COLO829 (cell line): ENCODE measurements at places on chromosomes 3 and 15.

DNA sequence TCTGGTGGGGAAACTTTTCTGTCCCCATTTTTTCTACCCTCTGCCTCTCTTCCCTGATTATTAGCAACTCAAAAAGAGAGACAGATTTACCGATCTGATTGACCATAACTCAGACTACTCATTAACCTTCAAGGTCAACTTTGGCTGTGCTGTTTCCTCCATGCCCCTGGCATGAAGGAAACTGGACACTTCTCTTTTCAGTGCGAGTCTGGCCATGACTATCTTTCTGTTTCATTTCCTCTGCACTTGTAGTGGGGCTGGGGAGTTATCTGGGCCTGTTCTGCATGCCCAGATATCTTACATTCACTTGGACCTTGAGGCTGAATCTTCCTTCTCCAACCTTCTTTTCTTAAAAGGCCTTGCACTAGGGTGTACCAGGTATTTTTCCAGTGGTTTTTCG, 76.9 kb upstream of the SLCO2A1 start:
- DNase-seq, result no peak

- peak; percentile 28 for DNase-seq
Measured at GRCh38 chr3:115697263-115698053, 74.1 kb downstream of the GAP43 start.

GRCh38 chr3:189210251-189210770, 38.5 kb downstream of the TPRG1 start:
- no peak for DNase-seq

DNA sequence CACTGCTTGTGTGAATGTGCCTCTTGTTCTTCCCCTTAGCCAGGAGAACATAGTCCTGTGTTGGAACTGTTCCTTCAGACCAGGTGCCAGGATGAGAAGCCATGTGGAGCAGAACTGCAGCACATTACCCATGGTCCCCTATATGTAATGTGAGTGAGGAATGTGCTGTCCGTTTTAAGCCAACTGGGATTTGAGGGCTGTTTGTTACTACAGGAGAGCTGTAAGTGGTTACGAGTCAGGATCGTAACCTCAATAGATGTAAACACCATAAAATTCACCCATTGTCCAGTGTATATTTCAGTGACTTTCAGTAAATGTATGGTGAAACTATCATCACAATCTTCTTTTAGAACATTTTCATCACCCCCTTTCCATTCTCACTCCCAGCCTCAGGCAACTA, 10.1 kb upstream of the SCAP start:
- no peak for DNase-seq

- peak; percentile 63 for DNase-seq
Measured at GRCh38 chr3:79086514-79086913, 681.3 kb downstream of the ROBO1 start.

DNA sequence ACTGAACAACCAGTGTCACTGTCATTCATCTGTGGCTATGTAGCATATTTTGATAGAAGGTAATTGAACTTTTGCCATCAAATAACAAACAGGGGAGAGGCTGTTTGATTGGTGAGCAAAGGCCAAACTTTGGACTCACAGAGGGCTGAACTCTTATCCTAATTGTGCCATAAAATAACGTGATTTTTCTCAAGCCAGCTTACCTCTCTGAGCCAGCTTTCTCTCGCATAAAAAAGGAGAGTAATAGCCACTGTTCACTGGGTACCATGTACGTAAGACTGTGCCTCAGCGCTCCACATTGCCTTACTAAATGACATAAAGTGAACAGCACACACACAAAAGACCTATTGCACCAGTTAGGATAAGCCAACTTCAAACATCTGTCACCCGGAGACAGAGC, 216.9 kb downstream of the LRTM1 start:
- no peak for DNase-seq

GRCh38 chr15:45276831-45277230, 24.8 kb downstream of the SLC28A2 start:
- DNase-seq, result peak; percentile 14

- no peak for DNase-seq
Measured at GRCh38 chr3:150260398-150260710, 147.7 kb upstream of the TSC22D2 start.

- DNase-seq, result no peak
Measured at GRCh38 chr3:99473321-99473751, 165.1 kb upstream of the COL8A1 start.

DNA sequence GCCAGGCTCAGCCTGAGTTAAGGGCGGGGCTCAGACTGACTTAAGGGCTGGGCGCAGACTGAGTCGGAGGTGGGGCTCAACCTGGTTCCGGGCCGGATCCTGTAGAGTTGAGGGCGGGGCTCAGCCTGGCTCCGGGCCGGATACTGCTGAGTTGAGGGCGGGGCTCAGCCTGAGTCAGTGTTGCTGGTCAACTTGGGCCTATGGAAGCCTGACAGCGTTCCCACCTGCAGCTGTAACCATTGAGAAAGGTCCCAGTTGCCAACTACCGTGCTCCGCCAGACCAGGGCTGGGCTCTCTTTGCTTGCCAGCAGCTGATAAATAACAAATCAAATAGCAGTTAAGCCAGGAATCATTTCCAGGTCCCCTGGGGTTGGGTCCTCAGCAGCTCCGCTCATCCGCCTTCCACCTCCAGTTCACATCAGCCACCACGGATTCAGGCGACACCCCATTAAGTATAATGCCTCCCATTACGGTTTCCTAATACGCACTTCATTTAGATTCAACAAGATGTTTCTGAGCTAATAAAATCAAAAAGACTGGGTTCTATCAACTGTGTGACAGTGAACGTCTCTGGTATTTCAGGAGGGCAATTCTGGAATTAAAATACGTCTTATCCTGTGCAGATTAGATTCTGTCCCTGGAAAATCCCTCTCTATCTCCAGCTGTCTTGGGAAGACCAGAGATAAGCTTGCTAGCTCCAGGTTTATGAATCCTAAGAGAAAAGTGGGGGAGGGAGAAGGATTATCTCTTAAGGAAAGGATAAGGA, 7.3 kb downstream of the GRIP2 start:
- no peak for DNase-seq
